Smooth muscle cell of the brain vasculature (primary cell): ENCODE measurements at places on chromosomes 4 and X.

- DNase-seq, result no peak
Measured at GRCh38 chrX:72100824-72101351, 30.8 kb downstream of the RTL5 start.

DNA sequence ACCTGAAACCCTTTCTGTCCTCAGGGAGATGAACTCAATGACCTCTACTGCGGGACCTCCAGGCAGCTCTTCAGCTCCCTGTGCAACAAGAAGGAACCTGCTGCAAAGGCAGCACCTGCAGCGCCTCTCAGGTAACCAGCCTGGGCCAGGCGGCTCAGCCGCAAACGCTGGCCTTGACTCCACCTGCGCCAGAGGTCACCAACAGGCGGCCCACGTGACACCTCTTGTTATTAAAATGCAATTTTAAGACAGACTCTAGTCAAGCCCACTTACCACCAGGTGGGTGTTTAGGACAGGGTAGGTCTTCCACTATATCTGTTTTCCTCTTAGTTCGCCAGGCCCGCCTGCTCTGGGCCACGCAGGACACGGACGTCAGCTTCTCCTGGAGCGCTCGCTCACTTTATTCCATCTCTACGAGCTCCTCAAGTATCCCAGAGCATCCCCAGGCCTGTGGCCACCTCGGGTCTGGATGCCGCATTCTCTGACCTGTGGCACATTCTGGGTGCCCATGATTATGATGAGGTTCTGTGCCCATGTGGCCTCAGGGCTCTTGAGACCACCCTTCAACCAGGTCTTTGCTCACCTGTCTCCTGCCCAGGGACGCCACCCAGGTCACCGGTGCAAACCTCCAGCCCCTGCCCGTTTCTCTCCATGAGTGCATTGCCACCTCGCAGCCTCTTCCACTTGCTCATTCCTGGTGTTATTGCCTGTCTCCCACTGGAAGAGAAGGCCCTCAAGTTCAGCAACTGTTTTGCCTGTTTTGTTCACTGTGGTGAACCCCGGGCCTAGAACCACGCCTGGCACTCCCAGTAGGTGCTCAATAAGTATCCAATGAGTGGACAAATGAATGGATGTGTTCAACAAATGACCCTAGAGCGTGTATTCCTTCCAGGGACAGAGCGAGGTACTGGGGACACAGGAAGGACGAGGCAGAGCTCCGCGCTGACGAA lies 32.8 kb upstream of the JAKMIP1 start:
- DNase-seq, result no peak

DNA sequence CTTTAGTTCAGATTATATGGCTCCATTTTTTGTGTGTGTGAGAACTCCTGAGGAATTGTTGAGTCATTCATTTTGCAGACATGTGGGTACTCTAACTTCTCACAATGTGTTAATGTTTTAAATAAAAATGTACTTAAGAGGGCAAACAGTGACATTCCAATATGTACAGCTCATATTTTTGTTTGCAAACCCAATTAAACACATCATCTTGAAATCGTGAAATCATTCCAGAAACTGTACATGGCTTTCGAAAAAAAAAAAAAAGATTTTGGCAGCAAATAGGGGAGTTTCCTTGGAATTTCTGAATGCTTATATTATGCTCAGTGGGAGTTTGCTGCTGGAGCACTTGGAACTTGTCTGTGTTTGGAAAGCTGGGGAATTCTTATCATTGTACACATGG lies 85.0 kb downstream of the HPGD start:
- DNase-seq, result no peak

- no peak for DNase-seq
Measured at GRCh38 chr4:140607852-140608251, 39.1 kb upstream of the UCP1 start.

GRCh38 chr4:144818136-144818535 lies 172.2 kb downstream of the HHIP start:
- DNase-seq, result no peak

- DNase-seq, result no peak
Measured at GRCh38 chrX:45762699-45763647, 562.3 kb upstream of the DIPK2B start.

GRCh38 chrX:11781133-11781532 lies 23.1 kb downstream of the MSL3 start:
- DNase-seq, result no peak

- DNase-seq, result no peak
Measured at GRCh38 chr4:127905029-127905428, 24.3 kb downstream of the PLK4 start.

DNA sequence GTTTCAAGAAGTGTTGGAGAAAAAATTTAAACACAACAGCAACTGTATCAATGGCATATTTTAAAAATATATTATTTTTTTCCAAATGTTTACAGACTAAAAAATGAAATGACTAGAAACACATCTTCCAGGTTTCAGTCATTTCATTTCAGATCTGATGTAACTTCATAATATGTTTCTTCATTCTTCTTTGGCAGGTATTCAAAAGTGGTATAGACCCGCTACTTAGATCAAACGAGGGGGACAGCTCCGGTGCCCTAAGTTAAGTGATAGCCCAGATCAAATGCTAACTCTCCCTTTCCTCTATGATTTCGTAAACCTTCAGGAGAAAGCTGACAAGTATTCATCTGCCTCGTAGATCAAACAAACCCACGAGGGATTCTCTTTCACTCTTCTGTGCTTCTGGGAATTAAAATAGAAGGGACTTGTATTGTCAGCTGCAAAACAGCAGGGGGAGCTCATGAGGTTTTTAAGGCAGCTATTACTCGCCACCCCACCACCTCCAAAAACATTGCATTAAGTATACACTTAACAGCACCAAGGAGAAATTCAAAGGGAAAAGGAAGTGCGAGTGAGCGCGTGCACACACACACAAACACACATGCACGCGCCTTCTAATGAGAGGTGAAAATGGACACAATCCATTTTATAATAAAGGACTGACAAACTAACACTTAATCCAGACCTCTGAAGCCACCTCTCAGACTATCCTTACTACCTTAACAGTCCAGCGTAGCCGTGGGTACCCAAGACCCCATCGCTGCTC lies 21.4 kb downstream of the HELT start:
- DNase-seq, result peak; percentile 39

DNA sequence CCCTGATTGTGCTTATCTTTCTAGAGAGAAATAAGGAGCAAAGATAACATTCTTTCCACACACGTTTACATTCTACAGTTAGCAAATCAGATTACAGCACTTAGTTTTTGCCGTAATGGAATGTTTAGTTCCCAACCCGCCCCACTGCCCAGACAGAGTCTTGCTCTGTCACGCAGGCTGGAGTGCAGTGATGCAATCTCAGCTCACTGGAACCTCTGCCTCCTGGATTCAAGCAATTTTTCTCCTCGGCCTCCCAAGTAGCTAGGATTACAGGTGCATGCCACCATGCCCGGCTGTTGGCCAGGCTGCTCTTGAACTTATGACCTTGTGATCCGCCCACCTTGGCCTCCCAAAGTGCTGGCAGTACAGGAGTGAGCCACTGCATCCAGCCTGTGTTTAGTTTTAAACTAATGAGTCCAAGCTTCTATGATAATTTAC lies 8.4 kb upstream of the PRPS1 start:
- DNase-seq, result no peak

GRCh38 chr4:149264093-149264733 lies 551.4 kb downstream of the IQCM start:
- peak; percentile 15 for DNase-seq

DNA sequence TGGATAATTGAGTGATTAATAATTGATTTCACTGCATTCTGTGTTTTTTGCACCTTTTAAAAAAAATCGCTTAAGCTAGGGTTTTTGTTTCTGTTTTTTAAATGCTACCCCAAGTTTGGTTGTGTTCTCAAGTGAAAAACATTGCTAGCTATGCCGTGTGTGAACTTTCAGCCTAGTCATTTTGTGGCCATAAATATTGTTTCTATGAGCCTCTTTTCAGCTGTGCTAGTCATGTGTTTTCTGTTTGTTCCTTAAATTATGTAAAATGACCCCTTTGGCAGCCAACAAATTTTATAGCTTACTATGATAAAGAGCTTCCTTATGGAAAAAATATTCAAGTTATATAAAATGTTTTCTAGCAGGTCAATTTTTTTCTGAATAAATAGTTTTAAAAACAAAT lies 59.1 kb downstream of the GALNT7 start:
- no peak for DNase-seq

DNA sequence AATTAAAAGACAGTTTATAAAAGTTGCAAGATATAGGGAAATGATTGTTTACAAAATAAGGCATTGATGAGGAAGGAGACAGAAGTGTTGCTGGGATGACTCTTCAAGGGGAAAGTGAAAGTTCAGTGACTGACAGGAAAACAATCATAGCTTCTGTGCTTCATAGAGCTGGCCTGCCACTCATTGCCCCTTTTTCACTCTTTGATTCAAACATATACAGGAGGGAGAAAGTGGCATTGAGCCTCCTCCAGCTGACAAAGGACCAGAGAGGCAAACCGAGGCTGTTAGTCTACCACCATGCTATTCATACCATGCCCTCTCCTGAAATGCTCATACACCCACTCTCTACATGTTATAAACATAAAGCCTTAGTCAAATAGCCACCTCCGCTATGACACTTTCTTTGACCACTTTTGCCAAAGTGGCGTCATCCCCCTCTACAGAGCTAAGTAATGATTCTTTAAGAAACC lies 79.2 kb upstream of the ATOH1 start:
- no peak for DNase-seq

GRCh38 chrX:2840961-2841360 lies 12.2 kb downstream of the GYG2 start:
- no peak for DNase-seq

DNA sequence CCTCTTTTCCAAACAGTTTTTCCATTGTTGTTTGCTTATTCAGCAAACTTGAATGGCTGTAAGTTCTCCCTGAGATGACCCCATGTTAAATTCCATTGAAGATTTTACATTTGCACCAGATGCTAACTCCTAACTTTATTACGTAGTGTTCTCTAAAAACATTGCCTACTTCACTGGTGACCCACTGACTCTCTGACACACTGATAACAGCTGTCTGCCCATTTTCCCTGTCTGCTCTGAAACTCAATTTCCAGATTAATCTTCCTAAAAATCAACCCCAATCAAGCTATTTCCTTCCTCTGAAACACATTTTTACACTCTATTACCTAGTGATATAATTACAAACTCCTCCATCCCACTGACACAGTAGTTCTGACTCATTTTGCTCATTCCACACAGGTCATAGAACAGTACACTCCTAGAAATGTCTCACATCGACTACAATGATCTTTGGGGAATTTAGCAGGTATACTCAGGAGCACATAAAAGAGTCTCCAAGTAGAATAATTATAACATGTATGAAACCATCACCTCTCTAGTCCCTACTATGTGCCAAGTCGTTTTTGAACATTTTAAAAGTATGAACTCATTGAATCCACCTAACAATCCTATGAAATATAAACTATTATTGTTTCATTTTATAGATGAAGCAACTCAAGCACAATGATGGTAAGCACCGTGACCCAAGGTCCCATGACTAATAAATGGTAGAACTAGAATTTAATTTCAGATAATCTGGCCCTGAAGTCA lies 210.9 kb downstream of the SLIT2 start:
- no peak for DNase-seq

GRCh38 chrX:138058931-138059330 lies 493.0 kb downstream of the ZIC3 start:
- no peak for DNase-seq

DNA sequence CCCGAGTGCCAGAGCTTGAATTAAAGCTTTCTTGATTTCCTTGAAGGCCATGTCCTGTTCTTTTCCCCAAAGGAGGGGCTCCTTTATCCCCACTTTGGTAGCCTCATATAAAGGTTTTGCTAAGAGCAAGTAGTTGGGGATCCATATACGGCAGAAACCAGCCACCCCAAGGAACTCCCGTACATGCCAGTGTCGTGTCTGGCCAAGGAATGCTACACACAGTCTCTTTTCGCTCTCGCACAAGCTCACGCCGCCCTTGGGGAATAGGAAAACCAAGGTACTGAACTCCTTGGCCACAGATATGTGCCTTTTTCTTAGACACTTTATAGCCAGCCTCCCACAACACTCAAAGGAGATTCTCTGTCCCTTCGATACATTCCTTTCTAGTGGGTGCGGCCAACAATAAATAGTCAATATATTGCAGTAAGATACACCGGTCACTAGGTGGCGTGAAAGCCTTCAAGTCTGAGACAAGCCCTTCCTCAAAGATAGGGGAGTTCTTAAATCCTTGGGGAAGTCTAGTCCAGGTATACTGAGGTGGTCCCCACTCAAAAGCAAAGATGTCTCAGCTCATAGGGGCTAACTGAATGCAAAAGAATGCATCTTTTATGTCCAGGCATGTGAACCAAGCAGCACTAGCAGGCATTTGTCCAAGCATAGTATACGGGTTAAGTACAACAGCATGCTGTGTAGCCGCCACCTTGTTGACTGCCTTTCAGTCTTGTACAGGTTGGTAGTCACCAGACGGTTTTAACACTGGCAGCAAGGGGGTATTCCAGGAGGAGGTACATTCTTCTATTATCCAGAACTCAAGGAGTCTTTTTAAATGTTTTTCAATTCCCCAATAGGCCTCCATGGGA lies 57.8 kb upstream of the XAGE1B start:
- DNase-seq, result peak; percentile 31

GRCh38 chr4:164508771-164509170 lies 245.2 kb upstream of the SMIM31 start:
- no peak for DNase-seq

GRCh38 chr4:52912608-52913007 lies 50.5 kb downstream of the RASL11B start:
- no peak for DNase-seq

DNA sequence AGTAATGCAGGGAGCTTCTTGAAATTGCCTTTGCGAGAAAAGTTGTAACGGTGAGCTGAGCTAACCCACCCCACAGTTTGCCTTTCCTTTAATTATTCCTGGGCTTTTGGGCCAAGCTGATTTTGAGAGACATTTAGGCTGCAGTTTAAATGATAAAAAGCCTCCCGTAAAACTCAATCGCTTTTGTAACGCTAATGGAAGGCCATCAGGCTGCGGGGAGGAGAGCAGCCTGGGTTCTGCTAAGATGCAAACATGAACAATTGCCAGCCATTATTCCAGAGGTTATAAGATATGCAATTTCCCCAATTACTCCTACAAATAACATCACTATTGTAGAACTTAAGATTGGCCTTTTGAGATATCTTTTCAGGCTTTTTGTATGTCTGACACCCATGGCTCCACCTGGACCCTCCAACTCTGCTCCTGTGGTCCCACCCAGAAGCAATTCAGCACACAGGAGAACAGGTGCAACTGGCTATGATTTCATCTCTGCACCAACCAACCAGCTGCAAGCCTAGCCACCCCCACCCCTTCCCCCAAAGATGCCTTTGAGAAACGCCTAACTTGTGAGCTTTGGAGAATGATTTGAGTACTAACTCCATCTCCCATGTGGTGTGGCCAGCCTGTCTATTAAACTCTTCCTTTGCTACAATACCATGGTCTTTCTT lies 108.2 kb upstream of the FAM9C start:
- no peak for DNase-seq

DNA sequence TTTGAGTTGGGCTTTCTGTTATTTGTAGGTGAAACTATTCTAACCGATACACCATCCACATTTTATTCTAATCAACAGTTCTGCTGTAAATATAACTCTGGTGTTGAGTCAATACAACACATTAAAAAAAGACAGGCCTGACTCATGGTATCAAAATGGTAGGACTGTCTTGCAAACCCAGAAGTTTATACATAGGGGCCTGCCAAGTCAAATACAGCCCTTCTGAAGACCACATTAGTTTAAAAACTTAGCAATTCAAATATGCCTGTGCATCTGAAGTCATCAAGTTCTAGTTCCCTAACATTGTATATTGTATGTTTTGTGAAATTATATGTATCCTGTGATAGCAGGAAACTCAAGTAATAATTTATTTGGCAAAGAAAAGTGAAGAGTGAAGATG lies 24.4 kb upstream of the PDE5A start:
- no peak for DNase-seq
